ENCODE measurements at places on chromosomes 12 and 14. TPM values are rescaled to one million over a fixed set of nuclear protein-coding genes. Genes with fewer than 3 reads are reported as not detected.
A peak's percentile ranks its signal among the peaks of the same experiment; 100 is the strongest.

- no peak overlapping the region for H3K27ac ChIP-seq
- H3K36me3 ChIP-seq: peaks cover 8% of the 10 kb centered on the region
- peaks cover 13% of the 10 kb centered on the region for H3K4me1 ChIP-seq
These were observed 3.5 kb upstream of the RAN start for GRCh38 chr12:130868412-130868811.

- no peak overlapping the region for H3K4me3 ChIP-seq
These were observed 71.8 kb upstream of the NAP1L1 start for GRCh38 chr12:76156314-76156713.

GRCh38 chr12:107448198-107448597, 237.4 kb upstream of the PWP1 start:
- H3K4me1 ChIP-seq: peaks cover 20% of the 10 kb centered on the region
- H3K27me3 ChIP-seq: no peaks in the 10 kb centered on the region
- H3K4me3 ChIP-seq: no peak overlapping the region
- no peaks in the 10 kb centered on the region for H3K36me3 ChIP-seq
- no peak for DNase-seq
- no peak overlapping the region for H3K27ac ChIP-seq

DNA sequence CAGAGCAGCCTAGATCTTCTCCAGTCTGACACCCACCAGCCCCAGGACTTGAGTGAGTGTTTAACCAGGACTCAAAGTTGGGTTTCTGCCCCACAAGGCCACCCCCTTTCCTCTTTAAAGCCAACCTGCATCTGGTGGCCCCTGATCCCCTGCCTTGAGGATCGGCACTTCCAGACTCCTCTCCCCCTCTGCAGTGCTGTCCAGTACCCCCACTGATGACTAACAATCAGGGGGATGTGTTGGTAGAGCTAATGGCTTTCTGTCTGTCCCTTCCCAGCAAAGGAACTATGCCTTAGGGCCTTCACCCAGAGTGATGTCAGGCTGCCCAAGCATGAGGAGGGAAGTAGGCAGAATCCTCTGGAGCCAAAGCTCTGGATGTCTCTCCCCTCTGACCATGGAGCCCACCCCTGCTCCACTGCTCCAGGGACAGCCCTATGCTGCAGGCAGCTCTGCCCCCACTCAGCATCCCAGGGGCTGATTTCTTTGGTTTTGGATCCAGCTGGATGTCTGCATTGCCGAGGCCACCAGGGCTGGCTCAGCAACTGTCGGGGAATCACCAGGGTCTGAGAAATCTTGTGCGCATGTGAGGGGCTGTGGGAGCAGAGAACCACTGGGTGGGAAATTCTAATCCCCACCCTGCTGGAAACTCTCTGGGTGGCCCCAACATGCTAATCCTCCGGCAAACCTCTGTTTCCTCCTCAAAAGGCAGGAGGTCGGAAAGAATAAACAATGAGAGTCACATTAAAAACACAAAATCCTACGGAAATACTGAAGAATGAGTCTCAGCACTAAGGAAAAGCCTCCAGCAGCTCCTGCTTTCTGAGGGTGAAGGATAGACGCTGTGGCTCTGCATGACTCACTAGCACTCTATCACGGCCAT, 42.9 kb downstream of the DAD1 start:
- DNase-seq: no peak
- no peaks in the 10 kb centered on the region for H3K36me3 ChIP-seq
- H3K27ac ChIP-seq: no peak overlapping the region
- H3K27me3 ChIP-seq: peaks cover 22% of the 10 kb centered on the region
- peaks cover 13% of the 10 kb centered on the region for H3K4me1 ChIP-seq

GRCh38 chr14:50677527-50678063, 9.5 kb upstream of the SAV1 start:
- H3K27me3 ChIP-seq: peaks cover 16% of the 10 kb centered on the region
- H3K4me1 ChIP-seq: peaks cover 10% of the 10 kb centered on the region
- no peak overlapping the region for H3K27ac ChIP-seq
- no peak overlapping the region for H3K4me3 ChIP-seq
- DNase-seq: no peak
- no peaks in the 10 kb centered on the region for H3K36me3 ChIP-seq

GRCh38 chr12:101619858-101620761, 25.3 kb downstream of the MYBPC1 start:
- peaks cover 6% of the 10 kb centered on the region for H3K4me1 ChIP-seq
- peaks cover 2% of the 10 kb centered on the region for H3K27me3 ChIP-seq
- DNase-seq: no peak
- H3K36me3 ChIP-seq: no peaks in the 10 kb centered on the region
- H3K4me3 ChIP-seq: no peak overlapping the region

DNA sequence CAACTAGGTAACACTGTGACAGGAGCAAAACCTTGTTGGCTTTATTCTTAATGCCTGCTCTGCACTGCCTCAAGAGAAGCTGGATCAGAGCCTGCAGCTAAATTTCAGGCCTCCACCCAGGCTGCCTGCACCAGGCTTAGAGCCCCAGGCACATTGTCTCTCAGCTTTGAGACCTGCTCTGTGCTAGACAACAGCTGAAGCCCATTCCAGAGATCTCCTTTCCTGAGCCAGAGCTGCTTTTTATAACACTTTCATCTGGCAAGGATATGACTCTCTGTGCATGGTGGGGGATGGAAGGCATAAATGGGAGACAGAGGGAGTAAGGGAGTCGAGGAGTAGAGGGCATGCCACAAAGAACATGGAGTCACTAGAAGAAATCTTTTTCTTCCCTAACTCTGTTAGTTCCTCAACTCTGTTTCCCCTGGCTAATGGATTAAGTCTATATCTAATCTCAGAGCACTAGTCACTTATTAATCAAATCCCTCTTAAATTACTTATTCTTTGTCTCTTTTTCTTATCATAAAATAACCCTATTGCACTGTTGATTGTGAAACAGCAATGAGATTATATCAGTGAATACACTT, 27.1 kb upstream of the LUM start:
- no peak overlapping the region for H3K4me3 ChIP-seq
- peak overlapping the region; percentile 10 for H3K27ac ChIP-seq
- H3K27me3 ChIP-seq: peaks cover 8% of the 10 kb centered on the region
- peaks cover 7% of the 10 kb centered on the region for H3K4me1 ChIP-seq

DNA sequence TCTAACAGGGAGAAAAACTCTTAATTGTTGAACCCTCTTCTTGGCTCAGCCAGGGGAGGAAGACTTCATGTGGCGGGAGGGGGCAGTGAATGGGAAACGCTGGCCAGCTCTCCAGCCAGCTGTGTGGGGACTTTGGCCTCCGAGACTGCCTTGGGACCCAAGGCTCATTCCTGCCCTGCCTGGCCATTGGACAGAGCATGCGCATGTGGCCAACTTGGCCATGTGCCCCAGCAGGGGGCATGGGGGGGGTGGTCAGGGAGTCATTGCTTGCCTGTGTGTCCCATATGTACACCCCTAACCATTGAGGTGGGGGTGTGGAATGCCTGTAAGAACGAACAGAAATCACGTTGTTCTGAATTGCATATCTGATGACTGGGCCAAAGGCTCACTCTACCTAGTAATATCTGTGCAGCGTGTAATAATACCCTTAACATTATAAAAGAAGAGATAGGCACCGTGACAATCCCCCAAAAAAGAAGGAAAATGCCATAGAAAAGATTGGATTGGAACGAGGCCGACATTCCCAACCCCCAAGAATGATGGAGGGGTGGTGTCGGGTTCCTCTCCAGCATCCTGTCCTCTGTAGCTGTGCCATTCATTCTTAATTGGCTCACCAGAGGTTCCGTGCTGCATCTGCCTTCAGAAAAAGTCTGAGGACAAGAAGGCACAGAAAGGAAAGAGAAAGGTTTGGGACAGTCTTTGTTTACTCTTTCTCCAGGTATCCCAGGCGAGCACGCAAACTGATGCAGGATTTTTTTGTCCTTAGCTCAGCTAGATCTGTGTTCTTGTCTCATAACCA, 3.5 kb upstream of the FAR2 start:
- H3K4me3 ChIP-seq: no peak overlapping the region
- no peaks in the 10 kb centered on the region for H3K36me3 ChIP-seq
- no peak overlapping the region for H3K27ac ChIP-seq

- no peak overlapping the region for H3K4me3 ChIP-seq
- H3K27ac ChIP-seq: peak overlapping the region; percentile 29
- H3K36me3 ChIP-seq: no peaks in the 10 kb centered on the region
- DNase-seq: no peak
These were observed 31.7 kb upstream of the PNMA1 start for GRCh38 chr14:73745571-73746519.

DNA sequence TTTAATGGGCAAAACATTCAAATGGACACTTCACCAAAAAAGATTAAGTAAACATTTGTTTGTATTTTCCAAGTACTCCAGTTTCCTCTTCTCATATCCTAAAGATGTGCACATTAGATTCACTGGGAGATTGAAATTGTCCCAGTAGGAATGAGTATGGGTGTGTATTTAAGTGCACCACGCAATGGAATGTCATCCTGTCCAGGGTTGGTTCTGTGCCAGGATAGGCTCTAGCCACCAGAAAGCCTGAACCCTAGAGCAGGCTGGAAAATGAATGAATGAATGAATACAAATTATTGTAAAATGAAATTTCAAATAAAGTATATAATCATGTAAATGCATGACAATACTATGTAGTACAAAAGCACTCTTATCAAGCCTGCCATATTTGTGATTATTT, 14.0 kb downstream of the CEP83 start:
- H3K27ac ChIP-seq: no peak overlapping the region
- no peak for DNase-seq
- no peaks in the 10 kb centered on the region for H3K27me3 ChIP-seq
- H3K4me3 ChIP-seq: no peak overlapping the region

- no peak overlapping the region for H3K27ac ChIP-seq
- peaks cover 42% of the 10 kb centered on the region for H3K36me3 ChIP-seq
- H3K4me1 ChIP-seq: no peaks in the 10 kb centered on the region
- no peaks in the 10 kb centered on the region for H3K27me3 ChIP-seq
- no peak for DNase-seq
- H3K4me3 ChIP-seq: no peak overlapping the region
These were observed 1.6 kb downstream of the TSSK4 start for GRCh38 chr14:24207104-24207551.

DNA sequence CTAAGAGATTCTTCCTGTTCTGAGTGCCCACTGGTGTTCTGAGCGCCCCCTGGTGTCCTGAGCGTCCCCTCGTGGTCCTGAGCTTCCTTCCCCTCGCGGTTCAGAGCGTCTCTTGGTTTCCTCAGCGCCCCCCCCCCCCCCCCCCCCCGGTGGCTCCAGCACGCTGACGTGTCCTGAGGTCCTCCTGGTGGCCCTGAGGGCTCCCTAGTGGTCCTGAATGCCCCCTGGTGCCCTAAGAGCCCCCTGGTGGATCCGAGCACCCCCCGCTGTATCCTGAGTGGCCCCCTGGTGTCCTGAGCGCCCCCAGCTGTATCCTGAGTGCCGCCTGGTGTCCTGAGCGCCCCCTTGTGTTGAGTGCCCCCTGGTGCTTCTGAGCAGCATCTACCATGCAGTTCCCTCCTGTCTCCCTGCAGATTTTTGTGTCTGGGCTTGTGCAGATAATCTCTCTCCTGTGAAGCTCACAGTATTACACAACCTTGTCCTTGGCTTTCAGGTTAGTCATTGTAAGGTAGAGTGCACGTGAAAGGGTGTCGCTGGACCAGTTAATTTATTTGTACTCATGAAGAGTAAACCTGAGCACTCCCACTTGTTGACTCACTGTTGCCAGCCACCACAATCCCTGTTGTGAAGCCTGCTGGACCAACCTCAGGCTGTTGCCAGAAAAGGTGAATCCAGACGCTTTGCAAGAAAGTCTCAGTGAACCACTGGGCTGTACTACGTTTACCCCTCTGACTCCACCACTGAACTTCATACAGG, 1168.4 kb downstream of the TMEM121 start:
- no peak overlapping the region for H3K27ac ChIP-seq
- no peak overlapping the region for H3K4me3 ChIP-seq
- peaks cover 2% of the 10 kb centered on the region for H3K36me3 ChIP-seq

GRCh38 chr12:70534466-70534865, 102.8 kb downstream of the PTPRB start:
- no peak overlapping the region for H3K4me3 ChIP-seq
- H3K36me3 ChIP-seq: no peaks in the 10 kb centered on the region
- H3K4me1 ChIP-seq: peaks cover 2% of the 10 kb centered on the region
- no peaks in the 10 kb centered on the region for H3K27me3 ChIP-seq
- DNase-seq: no peak
- H3K27ac ChIP-seq: no peak overlapping the region

- H3K4me3 ChIP-seq: no peak overlapping the region
- no peaks in the 10 kb centered on the region for H3K36me3 ChIP-seq
- no peaks in the 10 kb centered on the region for H3K4me1 ChIP-seq
- H3K27ac ChIP-seq: no peak overlapping the region
- no peaks in the 10 kb centered on the region for H3K27me3 ChIP-seq
These were observed 599.7 kb downstream of the KCNH5 start for GRCh38 chr14:62445570-62445969.

- peaks cover 3% of the 10 kb centered on the region for H3K4me1 ChIP-seq
- no peak overlapping the region for H3K4me3 ChIP-seq
- H3K27ac ChIP-seq: no peak overlapping the region
- no peak for DNase-seq
These were observed 67.1 kb upstream of the HIF1A start for GRCh38 chr14:61628016-61628725.

- peaks cover 1% of the 10 kb centered on the region for H3K4me1 ChIP-seq
- DNase-seq: no peak
- H3K4me3 ChIP-seq: no peak overlapping the region
- peaks cover 7% of the 10 kb centered on the region for H3K27me3 ChIP-seq
- no peak overlapping the region for H3K27ac ChIP-seq
These were observed 98.5 kb upstream of the RASSF8 start for GRCh38 chr12:25859976-25860375.

GRCh38 chr12:2639020-2639298, 155.8 kb upstream of the FKBP4 start:
- peaks cover 2% of the 10 kb centered on the region for H3K36me3 ChIP-seq
- H3K4me3 ChIP-seq: no peak overlapping the region
- peaks cover 25% of the 10 kb centered on the region for H3K27me3 ChIP-seq
- no peak for DNase-seq
- no peak overlapping the region for H3K27ac ChIP-seq

GRCh38 chr12:109115404-109115757, 1.0 kb upstream of the ACACB start:
- H3K36me3 ChIP-seq: peaks cover 3% of the 10 kb centered on the region
- H3K4me1 ChIP-seq: peaks cover 35% of the 10 kb centered on the region
- H3K4me3 ChIP-seq: no peak overlapping the region
- no peak for DNase-seq
- no peaks in the 10 kb centered on the region for H3K27me3 ChIP-seq

DNA sequence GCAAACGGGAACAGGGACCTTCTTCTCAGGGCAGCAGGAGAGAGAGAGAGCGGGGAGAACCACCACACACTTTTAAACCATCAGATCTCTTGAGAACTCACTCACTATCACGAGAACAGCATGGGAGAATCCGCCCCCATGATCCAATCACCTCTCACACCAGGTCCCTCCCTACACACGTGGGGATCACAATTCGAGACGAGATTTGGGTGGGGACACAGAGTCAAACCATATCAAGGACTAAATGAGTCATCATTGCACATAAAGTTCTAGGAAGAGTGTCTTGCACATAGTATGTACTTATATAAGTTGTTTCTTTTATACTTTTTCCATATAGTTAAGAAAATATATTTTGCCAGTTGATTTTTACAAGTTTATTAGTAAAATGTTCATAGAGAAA, 17.6 kb upstream of the NTN4 start:
- H3K27ac ChIP-seq: no peak overlapping the region
- H3K4me1 ChIP-seq: peaks cover 8% of the 10 kb centered on the region
- no peaks in the 10 kb centered on the region for H3K27me3 ChIP-seq
- H3K4me3 ChIP-seq: no peak overlapping the region

Gene DIP2B
- total RNA-seq: 30.2 TPM

Gene SGPP1
- total RNA-seq: 6.5 TPM

Gene CPM
- 28.0 TPM for total RNA-seq

Gene RHEBL1
- 0.75 TPM for total RNA-seq

Gene NRXN3
- 22.1 TPM for total RNA-seq

Gene TAS2R7
- total RNA-seq: not detected

Gene BHLHE41
- 0.78 TPM for total RNA-seq

Data from progenitor cell of endocrine pancreas (in vitro differentiated cells).